Activated CD8-positive, alpha-beta memory T cell treated with anti-CD3 and anti-CD28 coated beads, Interleukin-2, amount 50 U/mL, for 4 hours (primary cell): ENCODE measurements at places on chromosomes 6 and 20.
A peak's percentile ranks its signal among the peaks of the same experiment; 100 is the strongest.

DNA sequence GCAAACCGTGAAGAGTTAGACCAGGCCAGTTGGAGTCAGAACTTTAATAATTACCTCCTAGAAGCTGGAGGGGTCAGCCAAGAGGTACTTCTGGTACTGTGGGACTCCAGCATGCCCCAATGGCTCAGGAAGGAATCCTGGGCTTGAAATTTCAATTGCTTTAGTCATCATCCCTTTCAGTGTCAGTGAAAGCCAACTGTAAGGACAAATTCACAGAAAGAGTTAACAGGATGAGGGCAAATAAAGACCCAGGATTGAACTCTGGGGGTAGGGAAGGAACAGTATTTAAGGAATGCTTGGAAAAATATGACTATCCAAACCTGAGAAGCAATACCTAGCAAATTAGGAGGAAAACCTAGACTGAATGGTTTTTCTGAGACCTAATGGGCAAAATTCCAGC lies 735.1 kb upstream of the MARCKS start:
- DNase-seq = no peak

DNA sequence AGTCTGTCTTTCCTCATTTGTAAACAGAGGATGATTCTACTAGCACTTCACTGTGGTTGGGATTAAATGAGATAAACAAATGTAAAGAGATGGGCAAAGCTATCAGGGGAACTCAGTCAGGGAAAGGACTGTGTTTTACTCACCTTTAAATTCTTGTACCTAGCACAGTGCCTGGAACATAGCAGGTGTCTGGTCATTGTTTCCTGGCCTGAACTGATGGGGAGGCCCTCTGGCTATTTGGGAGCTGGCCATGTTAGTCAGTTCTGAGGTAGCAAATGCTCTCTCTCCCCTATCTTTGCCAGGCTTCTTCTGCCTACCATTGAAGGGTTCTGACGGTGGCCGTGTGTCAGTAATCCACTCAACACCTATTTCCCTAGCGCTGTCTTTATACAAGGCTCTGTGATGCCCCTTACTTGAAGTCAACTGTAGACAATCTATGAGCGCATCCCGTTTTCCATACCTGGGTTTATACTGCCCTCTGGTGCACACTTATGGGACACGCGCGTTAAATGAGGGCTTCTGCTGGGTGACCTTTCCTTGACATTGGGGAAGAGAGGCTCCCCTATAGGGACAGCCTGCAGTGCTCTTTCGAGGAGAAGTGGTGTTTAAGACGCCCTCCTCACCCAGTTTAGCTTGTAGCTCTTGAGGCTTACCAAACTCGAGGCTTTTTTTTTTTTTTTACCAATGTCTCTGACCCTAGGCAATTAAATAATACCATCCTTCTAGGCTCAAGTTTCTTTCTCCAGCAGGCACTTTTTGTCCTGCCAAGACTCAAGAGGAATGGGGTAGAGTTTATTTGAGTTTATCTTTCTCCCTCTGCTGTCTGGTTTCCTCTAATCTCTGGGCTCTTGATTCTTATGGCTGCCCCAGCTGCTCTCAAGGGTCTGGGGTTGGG lies 4.0 kb upstream of the SPATS1 start:
- peak; percentile 65 for DNase-seq

DNA sequence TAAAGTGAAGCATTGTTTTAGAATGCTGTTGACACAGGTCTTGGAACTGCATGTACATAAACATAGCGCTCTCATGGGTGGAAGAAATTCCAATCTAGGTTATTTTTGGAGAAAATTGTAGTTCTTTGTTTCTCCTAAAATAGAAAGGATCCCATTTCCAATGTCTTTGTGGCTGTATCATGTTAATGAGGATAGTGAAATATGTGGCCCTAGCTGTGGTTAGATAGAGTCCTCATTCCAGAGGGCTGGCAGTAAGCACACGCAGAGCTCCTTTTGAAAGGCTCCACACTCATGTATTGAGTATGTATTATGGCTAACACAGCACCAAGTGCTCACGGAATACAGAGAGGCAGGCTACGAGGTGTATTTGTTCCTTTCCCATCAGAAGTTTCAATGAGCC lies 60.9 kb downstream of the SNRNP48 start:
- DNase-seq = no peak

DNA sequence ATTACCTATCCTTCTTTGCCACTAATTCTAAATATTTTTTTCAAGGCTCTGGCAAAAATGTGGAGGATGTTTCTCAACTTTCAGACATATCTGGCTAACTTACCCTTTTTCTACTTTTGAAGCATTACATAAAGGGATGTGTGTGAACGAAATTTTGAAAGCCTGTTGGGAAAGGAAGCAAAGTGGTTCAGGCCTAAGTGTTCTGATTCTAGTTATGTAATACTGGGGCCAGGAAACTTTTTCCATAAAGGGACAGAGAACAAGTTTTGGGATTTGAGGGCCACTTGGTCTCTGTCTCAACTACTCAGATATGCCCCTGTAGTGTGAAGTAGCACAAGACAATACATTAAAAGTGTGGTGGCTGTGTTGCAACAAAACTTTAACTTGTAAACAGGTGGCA lies 721.8 kb downstream of the PHF3 start:
- DNase-seq = no peak

DNA sequence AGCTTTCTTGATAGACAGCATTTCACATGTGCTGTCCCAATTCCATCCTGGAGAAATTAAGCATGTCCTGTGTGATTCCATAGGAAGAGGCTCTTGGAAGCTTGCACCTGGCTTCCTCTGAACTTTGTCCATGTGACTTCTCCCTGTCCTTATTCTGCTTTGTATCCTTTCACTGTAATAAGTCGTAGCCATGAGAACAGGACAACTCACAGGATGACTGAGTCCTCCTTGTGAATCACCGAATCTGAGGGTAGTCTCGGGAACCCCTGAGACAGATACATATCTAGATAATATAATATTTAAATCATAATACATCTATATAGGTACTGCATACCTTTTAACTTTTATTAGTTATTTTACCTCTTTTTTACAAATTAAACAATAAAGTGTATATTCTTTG lies 156.7 kb upstream of the THEMIS start:
- no peak for DNase-seq

DNA sequence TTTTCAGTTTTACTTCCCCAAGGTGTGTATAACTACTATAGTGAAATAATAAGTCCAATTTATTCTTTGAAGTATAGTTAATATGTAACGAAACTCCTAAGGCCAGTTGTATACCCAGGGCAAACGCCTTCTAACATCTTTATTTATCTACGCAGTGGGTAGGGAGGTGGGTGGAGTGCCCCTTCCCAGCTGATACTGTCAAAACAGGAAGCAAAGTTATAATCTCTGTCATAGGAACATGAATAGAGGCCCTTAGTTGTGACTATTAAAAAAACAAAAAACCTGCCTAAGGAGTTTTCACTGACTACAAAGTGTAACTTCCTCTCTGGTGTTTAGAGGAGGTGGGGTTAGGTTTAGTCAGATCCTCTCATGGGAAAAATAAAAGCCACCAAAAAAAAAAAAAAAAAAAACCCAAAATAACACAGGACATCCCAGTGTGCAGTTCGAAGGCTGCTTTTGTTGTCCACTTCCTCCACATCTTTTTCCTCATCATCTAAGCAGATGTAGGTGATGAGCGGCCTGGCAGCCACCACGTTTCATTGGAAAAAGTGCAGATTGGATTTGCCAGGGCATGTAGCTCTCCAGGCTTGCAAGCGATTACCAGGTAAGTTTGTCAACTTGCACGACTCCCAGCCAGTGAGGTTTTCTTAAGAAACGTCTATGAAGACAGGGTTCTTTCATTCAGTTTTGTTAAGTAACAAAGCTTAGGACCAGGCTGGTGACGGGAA lies 58.7 kb downstream of the UTRN start:
- no peak for DNase-seq

GRCh38 chr6:167233490-167233889 lies 57.6 kb upstream of the UNC93A start:
- DNase-seq = no peak

GRCh38 chr6:130913120-130913519 lies 85.9 kb downstream of the SMLR1 start:
- DNase-seq = no peak

- peak; percentile 39 for DNase-seq
Measured at GRCh38 chr20:57435498-57436222, 44.5 kb downstream of the RBM38 start.

- DNase-seq = no peak
Measured at GRCh38 chr6:39938773-39939654, 4.8 kb upstream of the MOCS1 start.

DNA sequence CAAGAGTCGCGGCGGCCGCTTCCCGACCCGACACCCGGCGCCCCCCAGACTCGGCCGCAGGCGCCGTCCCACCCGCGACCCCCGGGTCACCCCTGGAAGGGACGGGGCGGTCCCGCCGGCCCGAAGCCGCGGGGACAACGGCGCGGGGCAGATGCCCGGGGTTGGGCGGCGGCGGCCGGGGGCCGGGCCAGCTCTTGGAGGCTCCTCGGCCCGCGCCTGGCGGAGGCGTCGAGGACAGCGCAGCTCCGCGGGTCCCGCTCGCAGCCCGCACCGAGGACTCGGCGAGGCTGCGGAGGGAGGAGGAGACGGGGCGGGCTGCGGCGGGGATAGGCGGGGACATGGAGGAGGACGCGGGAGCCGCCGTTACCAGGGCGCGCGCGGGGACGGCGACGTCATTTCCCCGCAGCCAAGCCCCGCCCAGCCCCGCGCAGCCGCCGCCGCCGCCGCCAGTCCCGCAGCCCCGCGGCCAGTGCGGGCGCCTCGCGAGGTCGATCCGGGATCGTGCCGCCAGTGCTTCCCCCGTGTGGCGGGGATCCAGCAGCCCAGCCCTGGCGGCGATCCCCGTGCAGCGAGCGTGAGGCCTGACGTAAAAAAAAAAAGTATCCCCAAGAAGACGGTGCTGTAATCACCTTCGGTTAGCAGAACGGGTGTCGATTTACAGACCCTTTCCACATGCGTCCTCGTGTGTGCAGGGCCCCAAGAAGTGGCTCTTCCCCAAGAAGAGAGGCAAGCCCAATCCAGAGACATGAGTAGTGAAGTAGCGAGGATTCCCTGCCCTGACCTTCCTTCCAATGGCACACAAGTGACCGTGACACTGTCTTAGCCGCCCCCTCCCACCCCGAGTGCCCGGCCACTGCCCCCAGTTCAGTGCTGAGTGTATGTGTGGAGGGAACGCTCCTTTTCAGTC lies at the start of gene FAM184A:
Gene FAM184A (minus strand): TSS at position 289 of the 907 bp plus-strand sequence. CDS start 365 bp downstream, outside the sequence.
- peak; percentile 65 for DNase-seq

DNA sequence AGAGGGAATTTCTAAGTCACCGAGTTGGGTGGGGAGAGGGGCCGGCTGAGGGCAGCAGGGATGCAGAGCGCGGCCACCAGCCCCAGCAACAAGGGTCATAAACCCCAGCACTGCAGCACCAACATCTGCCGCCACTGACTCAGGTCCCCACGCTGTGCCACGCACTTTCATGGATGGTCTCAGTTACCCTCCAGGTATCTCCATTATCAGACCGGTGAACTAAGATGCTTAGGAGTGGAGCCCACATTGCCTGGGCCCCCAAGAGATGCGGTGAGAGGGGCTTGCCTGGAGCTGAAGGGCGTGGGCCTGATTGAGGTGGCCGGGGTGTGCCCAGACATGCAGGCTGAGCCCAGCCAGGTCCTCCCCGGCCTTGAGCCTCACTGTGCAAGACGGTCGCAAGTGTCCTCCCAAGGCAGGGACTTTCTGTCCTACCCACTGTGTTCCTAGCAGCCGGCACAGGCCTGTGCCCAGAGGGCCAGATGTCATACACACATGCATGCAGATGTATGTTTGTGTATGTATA lies 19.3 kb downstream of the RBM38 start:
- DNase-seq = no peak

- DNase-seq = no peak
Measured at GRCh38 chr20:64055893-64056638, 6.6 kb upstream of the SOX18 start.

DNA sequence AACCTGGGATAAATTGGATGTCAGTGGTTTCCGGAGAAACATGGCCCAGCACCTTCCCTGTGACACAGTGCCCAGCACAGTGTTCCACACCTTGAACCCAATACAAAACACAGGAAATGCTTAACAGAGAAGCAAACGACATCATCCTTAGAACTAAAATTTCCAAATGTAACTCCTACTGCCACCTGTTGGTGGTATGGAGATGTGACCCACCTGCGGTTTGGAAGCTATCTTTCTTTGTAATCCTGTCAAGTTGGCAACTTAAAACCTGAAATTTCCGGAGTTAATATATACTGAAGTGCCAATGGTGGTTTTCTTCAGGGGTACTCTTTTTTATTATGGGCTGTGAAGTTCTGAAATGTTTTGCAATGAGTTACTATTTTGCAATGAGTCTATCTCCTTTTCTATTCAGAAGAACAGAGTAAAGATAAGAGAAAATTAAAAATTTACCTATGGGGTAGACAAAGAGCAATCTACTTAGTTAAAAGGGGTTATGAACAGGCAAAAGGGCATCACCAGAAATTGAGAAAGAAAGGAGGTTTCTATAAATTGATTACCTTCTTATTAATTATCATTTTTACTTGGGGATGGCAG lies 658.8 kb downstream of the PTPRT start:
- DNase-seq = no peak

GRCh38 chr6:107114926-107115694 lies at the start of gene BEND3:
Gene BEND3, minus strand, starts transcription at chr6:107115515. Its CDS starts 16,230 bp downstream, at chr6:107099285.
- DNase-seq = peak; percentile 72

DNA sequence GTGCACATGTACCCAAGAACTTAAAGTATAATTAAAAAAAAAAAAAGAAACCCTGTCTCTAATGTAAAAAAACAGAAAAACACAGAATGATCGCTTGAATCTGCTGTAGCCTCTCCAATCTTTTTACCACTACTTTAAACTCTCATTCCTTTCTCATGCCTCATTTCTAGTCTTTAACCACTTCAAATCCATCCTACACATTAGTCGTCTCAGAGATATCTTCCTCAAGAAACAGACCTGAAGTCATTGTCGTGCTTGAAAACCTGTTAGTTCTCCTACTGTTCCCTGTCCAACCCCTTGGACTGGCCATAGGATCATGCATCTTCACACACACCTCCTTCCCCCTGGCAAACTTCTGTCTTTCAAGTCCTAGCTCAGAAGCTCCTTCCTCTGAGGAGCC lies 112.1 kb upstream of the BCLAF1 start:
- DNase-seq = no peak

DNA sequence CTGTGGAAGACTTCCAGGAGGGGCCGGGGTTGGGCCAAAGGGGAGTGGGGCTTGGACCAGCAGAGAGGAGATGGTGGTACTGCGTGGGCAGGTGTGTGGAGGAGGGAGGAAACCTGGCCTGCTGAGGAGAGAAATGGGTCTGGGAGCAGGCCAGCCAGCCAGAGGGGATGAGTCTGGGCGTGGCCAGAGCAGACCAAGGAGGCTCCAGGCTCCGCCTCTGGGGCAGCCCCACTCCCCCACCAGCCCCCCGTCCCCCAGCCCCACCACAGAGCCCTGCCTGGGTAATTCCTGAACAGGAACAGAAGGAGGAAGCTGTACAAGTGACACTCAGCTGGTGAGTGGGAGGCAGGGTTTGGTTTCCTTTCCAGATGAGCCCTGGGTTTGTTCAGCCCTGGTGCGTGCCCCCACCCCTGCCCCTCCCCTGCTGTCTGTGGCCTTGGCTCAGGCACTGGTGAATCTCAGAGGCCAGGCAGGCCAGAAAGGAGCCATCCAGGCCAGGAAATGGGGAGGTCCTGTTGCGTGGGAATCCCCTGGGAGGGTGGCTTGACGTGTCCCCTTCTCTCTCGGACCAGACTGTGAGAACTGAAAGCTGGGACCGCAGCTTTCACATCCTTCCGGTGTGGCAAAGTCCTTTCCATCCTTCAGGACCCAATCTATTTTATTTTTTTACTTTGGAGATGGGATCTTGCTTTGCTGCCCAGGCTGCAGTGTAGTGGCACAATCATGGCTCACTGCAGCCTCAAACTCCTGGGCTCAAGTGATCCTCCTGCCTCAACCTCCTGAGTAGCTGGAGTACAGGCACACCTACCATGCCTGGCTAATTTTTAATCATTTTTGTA lies 9.4 kb upstream of the SRC start:
- DNase-seq = peak; percentile 31
